ENCODE measurements at places on chromosomes 1 and 21.

DNA sequence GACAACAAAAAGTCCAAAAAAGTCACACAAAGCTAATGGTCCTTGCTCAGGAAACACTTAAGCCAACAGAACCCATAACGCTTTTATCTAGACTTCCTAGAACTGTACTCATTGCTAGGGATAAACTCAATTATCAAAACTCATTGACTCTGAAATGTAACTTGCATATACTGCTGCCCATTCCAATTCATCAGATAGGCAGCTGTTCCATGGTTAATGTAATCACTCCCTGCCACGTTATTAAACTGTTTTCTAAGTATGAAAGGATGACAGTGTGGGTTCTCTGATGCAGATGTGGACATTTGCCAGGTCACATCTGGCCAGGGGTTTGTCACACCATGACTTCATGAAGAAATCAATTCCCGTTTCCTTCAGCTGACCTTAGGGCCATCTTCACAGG is 30.3 kb upstream of the DNAJC11 start:
- no peak for DNase-seq

DNA sequence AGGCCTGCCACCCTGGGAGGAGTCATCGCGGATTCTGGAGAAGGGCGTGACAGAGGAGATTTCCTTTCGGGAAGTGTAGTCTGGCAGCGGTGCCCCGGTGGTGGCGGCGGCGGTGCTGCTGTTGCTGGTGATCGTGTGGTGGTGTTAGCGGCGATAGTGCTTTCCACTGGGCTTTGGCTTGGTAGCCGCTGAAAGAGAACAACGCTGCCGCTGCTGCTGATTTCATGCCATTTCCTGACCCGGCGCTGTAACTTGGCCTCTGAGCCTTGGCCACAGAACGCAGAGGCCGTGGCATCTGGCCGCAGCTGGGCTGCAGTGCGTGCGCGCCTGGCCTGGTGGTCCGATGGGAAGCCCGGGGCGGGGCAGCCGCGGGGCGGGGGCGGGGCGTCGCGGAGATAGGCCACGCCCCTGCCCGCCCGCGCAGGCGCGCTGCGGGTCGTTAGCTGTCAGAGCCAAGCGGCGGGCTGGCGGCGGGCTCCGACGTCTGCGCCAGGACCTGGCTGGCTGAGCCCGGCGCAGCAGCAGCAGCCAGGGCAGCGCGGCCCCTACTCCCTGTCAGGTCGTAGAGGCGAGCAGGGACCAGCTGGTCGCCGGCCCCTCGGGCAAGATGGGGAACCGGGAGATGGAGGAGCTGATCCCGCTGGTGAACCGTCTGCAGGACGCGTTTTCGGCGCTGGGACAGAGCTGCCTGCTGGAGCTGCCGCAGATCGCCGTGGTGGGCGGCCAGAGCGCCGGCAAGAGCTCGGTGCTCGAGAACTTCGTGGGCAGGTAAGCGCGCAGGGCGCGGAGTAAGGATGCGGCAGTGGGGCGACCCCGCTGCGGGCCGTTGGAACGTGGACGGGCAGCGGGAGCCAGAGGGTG is at the start of gene DNM3:
TSS of gene DNM3 (plus strand) at position 449 of the 861 bp plus-strand sequence. CDS start at position 608, 159 bp downstream.
- DNase-seq = peak; percentile 89

DNA sequence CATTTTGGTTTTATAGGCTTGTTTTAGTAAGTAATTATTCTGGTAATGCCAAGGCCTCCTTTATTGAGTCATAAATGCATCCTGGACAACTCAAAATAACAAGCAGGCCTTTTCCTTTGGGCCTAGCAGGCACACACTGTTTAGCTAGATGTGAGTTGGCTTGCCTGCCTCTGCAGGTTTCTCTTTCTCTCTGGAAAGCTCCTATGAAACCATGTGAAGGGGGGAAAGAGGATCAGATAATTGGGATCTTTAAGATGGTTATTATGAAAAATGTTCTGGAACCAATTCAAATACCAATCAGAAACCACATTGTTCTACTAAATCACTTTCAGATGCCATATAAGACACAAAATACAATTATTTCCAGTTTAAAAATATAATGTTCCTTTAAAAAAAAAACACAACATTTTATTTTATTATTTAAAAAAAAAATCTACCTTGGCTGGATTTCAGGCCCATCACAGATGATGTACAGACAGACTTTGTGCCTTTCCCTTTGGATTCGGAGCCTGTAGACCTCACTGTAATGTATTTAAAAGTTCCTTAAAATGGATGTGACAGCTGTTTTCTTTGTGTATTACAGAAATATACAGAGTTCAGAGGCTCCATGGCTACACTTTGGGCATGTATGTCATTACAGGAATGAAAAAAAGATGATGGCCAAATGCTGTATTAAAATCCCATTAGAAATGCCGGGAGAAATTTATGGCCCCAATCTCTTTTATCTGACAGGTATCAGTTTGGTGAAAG is 80.2 kb downstream of the NTMT2 start:
- DNase-seq = no peak

DNA sequence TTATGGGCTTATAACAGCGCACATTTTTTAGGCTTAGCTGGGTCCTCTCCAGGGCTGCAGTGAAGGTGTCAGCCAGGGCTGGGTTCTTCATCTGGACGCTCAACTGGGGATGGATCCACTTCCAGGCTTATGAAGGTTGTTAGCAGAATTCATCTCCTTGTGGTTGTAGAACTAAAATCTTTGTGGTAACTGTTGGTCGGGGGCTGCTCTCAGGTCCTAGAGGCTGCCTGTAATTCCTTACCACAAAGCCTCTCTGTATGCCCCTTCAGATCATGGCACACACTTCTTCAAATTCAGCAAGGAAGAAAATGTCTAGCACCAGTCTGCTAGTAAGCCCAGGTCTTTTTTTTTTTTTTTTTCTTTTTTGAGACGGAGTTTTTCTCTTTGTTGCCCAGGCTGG is 40.9 kb upstream of the EPS8L3 start:
- DNase-seq = no peak

- DNase-seq = peak; percentile 8
These were observed 220.4 kb downstream of the PATJ start for GRCh38 chr1:61962631-61963030.

GRCh38 chr1:201136355-201137023 is 9.5 kb upstream of the ASCL5 start:
- DNase-seq = no peak

DNA sequence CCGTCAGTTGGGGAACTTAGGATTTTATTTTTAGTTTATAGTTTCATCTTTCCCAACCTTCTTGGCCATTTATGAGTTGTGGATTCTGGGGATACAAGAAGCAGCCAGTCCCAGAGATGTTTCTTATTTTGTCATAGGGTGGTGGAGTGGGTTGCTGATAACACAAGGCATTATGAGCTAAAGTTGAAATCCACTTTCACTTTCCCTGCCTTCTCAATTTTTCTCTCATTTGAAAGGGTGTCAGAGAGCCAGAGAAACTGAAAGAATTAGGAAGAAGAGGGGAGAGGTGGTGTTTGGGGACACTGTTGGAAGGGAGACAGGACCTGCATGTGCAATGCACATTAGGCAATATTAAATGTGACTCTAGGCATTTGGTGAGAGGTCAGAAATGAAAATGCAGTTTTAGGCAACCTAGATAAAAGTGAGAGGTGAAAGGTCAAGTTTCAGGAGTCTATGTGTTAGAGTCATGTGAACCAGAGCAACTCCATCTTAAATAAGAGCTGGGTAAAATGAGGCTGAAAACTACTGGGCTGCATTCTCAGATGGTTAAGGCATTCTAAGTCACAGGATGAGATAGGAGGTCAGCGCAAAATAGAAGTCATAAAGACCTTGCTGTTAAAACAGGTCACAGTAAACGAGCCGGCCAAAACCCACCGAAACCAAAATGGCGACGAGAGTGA is 71.1 kb upstream of the F3 start:
- no peak for DNase-seq

- DNase-seq = no peak
These were observed 95.2 kb downstream of the ITPKB start for GRCh38 chr1:226643611-226644540.

GRCh38 chr1:25120281-25120680 is 112.0 kb downstream of the SYF2 start:
- no peak for DNase-seq

GRCh38 chr1:50305808-50306207 is 117.4 kb downstream of the DMRTA2 start:
- no peak for DNase-seq

- no peak for DNase-seq
These were observed 42.7 kb downstream of the LDLRAD2 start for GRCh38 chr1:21854751-21855131.

DNA sequence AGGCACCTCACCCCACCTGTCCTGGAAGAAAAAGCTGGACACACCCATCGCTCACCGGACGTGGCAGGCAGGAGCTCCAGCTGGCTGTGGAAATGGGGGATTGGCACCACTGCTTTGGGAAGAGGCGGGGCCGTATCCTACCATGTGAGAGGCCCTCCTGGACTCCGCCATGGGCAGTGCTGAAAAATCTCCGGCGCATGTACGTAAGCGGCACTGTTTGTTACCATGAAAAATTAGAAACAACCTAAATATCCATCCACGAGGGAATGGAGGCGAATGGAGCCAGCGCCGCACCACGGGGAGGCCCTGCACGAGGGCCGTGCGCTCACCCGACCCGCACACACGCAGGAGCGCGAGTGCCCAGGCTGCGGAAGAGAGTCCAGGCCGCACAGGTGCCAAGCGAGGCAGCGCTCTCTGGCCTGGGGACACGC is 3.1 kb downstream of the KRTAP10-8 start:
- no peak for DNase-seq

DNA sequence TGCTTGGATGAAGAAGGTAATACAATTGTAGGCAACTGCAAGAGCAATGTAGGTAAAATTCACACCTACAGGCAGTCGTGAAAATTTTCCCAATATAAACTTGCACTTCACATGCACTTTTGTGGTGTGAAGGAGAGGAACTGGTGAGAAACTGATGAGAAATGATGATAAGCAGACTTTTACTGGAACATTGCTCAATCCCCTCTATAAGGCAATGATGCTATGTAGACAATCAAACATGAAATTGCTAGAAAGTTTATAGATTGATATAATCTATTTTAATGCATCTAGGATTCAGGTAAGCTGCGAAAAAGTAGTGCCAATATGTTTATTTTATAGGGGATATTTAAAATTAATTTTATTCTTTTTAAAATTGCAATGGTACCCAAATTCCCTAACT is 802.2 kb downstream of the KCNT2 start:
- no peak for DNase-seq

DNA sequence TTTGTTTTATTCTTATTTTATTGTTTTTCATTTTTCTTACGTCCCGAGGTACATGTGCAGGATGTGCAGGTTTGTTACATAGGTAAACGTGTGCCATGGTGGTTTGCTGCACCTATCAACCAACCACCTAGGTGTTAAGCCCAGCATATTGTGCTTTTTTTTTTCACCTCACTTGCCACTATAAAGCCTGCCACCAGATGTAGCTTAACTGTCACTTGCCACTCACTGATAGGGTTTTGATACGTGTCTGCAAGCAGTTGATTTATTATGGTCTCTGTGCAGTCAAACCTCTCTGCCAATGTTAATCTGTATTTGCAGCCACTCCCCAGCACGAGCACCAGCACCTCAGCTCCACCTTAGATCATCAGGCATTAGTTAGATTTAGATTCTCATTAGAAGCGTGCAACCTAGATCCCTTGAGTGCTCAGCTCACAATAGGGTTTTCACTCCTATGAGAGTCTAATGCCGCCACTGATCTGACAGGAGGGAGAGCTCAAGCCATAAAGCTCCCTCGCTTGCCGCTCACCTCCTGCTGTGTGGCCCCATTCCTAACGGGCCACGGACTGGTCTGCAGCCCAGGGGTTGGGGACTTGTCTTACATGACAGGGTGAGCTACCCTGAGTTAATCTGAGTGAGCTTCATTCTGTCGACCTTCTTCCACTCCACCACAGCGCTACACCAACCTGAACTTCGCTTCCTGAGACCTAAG is 17.9 kb upstream of the ABCG1 start:
- DNase-seq = no peak

DNA sequence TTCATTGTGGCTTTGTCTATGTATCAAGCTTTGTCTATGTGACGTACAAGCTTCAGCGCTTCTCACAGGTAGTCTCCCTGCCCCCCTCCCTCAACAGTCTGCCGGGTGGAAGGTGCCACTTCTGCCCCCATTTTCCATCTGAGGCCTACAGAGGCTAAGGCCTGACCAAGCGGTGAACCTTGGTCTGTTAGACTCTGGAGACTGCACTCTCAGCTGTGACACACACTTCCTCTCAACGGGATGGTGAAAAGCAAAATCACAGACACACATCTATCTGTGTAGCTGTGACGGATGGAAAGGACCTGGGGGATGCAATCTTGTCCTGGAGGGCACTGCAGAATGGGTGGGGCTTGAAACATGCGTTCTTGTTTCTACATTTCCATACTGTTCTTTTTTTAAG is 152.9 kb upstream of the EDN2 start:
- DNase-seq = no peak

- DNase-seq = no peak
These were observed 50.3 kb downstream of the HIVEP3 start for GRCh38 chr1:41868241-41868998.

GRCh38 chr1:32733582-32734321 is 31.2 kb upstream of the SYNC start:
- no peak for DNase-seq

GRCh38 chr1:201639391-201639790 is 100.5 kb downstream of the NAV1 start:
- no peak for DNase-seq

- peak; percentile 9 for DNase-seq
These were observed 28.4 kb downstream of the TNNT2 start for GRCh38 chr1:201349092-201349491.

GRCh38 chr1:53321366-53321765 is 6.5 kb downstream of the LRP8 start:
- no peak for DNase-seq

DNA sequence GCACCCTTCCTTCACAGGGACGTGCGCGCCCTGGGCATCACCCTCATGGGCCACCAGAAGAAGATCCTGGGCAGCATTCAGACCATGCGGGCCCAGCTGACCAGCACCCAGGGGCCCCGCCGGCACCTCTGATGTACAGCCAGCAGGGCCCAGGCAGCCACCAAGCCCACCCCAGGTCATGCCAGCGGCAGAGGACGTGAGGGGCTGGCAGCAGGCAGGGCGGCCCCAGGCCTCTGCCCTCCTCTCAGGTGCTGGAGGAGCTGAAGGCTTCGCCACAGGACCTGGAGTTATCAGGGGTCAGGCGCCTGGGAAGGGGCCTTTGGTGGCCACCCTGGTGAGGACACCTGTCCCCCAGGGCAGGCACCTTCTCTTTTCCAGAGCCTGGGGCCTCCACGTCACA is 34.8 kb upstream of the C1QA start:
- no peak for DNase-seq

DNA sequence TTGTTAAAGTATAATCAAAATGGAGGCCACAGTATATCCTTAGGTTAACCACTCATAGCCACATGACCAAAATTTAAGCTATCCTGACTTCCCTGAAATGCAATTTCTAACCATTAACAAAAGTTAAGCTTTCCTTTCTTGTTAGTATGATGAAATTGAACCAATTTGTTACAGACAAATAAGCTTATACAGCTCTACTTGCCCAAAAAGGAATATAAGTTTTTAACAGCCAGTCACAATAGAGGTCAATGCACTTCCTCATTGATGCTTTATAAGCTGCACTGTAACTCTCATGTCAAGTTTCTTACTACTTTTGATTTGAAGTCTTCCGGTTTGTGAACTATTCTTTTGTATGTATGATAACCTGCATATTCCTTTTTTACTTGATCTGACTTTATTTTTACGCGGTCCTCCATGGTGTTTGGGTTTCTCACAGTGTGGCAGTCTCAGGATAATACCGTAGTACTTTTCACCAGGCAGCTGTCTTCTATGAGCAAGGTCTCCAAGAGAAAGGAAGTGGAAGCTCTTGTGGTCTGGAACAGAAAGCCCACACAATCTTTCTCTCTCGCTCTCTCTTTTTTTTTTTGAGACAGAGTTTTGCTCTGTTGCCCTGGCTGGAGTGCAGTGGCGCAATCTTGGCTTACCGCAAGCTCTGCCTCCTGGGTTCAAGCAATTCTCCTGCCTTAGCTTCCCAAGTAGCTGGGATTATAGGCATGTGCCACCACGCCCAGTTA is 331.6 kb downstream of the SRGAP2C start:
- no peak for DNase-seq

All from G401 (cell line).